Neural crest cell (in vitro differentiated cells): ENCODE measurements at places on chromosomes 5 and 9.
A peak's percentile ranks its signal among the peaks of the same experiment; 100 is the strongest.

- no peak for DNase-seq
These were observed 33.2 kb upstream of the C5orf46 start for GRCh38 chr5:147939431-147940114.

DNA sequence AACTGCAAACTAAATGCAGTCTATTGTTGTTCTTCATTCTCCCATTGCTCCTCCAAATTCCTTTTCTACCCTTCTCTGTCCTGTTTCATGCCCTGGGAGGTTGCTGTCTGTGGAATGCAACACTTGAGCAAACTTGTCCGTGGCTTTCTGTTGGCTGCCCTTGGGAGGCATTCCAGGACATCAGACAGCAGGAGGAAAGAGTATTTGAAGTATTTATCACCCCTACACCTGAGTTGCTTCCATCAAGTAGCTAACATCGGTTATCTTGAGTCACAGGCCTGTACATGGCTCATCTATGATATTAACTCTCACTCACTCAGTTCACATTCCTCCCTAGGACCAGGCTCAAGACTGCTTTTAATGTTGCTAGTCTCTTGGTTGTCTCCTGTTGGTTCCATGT lies 803.4 kb upstream of the CDH6 start:
- no peak for DNase-seq

- no peak for DNase-seq
These were observed 58.7 kb upstream of the ZFR start for GRCh38 chr5:32503261-32503660.

- no peak for DNase-seq
These were observed 8.3 kb downstream of the OLFM1 start for GRCh38 chr9:135095470-135096407.

DNA sequence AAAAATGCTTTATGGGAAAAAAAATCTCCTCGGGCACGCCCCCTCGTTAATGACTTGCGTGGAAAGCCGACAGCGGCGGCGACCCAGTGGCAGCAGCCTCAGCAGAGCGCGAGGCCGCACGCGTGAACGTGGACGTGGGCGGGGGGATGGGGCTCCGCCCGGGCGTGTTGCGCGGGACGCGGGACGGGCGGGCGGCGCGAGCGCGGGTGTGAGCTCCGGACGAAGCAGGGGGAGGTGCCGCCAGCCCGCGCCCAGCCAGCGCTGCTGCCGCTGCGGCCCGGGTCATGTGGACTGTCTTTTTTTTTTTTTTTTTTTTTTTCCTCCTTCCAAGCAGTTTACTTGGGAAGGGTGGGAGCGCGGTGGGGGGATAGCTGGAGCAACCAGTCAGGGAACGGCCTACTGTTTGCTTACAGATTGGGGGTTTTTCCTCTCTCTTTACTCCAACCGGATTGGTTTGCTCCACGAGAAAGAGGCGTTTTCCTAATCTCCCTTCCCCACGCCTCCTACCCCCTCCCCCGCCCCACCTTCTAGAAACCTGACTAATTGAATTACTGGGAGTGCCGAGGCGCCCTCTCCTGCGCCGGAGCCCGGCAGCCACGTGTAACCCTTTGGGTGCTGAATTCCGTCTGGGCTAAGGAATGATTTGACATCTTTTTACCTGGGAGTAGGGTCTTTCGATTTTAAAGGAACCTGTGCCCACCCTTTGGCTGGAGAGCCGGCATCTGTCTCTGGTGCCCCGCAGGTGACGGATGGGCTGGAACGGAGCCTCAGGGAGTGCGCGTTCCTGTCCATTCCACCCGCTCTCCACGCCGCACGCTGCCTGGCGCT lies 1.7 kb upstream of the EFNA5 start:
- DNase-seq = peak; percentile 69
